ENCODE measurements at places on chromosomes 7 and 10. TPM values are rescaled to one million over a fixed set of nuclear protein-coding genes. Genes with fewer than 3 reads are reported as not detected.

The RASA4 gene
- total RNA-seq = 62.9 TPM

The PAX4 gene
- not detected for total RNA-seq

The ZNF503 gene
- total RNA-seq = 0.13 TPM

The NPY4R gene
- total RNA-seq = not detected

- ATAC-seq = no peak
Observed at GRCh38 chr10:127911218-127911866, 4.4 kb downstream of the PTPRE start.

GRCh38 chr10:111481261-111481826, 404.5 kb downstream of the ADRA2A start:
- ATAC-seq = no peak

- ATAC-seq = no peak
Observed at GRCh38 chr7:3867863-3868262, 566.8 kb downstream of the SDK1 start.

DNA sequence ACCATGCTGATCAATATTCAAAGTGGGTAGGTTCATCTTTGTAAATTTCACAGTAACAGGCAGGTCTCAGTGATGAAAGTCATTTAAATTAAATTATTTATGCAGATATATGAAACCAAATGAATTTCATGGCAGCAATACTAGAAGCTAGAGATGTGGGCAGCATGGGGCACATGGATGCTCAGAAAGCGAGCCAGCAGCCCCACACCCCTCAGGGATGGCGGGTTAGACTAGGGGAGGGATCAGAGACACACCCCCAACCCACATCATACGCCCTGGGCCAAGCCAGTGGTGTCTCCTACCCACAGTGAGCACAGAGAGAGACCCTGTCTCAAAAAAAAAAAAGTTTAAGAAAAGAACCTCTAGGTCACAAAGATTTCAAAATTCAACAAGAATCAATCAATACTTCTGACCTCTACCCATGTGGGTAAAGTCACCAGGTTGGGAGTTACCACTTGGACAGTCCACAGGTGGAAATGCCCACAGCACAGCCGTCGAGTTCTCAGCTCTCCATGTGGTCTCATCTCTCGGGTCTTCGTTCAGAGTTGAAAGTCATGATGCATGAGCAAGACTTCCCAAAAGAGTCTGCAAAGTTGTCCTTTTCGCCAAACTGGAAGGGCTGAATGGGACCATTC, 79.3 kb upstream of the PPP2R2D start:
- ATAC-seq = no peak

All from activated T-helper 17 cell treated with anti-CD3 and anti-CD28 coated beads, Interleukin-2, amount 50 U/mL, for 72 hours (primary cell).